ENCODE measurements at places on chromosomes 6 and 20.

DNA sequence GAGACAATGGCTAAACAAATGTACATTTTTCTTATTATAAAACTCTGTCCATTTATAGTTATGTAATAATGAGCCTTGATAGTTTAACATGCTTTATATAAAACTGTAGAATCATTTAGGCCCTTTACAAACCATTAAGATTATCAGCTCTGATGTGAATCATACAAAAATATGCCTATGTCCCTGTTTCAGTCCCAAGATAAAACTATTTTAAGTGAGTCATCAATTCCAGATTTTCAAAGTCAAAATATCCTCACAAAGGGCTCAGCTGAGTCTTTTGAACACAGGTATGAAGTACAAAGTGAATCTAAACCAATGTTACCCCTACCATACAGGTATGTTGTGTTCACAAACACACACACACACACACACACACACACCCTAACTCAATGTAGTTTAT, 88.0 kb downstream of the PTPRK start:
- DNase-seq, result no peak

- DNase-seq, result peak; percentile 14
These were observed 145.8 kb downstream of the PLCB4 start for GRCh38 chr20:9214685-9215084.

GRCh38 chr6:33450434-33450833, 3.9 kb upstream of the ZBTB9 start:
- no peak for DNase-seq

DNA sequence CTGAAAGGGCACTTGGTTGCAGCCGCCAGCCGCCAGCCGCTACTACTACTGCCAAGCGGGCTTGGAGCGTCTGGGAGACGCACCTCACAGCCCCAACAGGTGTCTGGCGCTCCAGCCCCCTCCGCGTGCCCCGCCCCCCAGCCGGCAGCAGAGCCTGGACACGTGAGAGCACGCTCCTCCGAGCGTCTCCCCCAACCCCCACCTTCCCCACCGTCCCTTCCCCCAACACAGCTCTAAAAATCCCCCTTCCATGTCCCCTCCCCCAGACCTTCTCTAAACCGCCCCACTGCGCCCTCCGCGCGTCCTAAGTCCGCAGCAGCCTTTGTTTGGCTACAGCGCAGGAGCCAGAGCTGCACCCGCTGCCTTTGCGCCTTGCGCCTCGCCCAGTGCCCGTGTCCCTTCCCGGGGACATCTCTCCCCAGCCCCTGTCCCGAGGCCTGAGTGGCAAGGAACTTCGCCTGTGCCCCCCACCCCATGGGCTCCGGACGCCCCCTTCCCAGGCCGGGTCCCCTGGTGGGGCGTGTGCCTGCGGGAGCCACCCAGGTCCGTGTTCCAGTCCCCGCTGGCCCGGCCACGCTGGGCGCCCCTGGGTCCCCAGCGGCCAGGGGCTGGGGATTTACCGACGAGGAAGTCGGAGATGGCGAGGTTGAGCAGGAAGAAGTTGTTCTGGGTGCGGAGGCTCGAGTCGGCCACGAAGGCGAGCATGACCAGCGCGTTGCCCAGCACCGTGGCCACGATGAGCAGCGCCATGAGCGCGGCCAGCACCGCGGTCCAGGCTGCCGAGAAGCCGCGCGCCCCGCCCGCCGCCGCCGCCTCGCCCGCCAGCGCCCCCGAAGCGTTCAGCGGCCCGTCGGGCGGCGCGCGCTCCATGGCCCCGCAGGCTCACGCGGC, 732 bp downstream of the HRH3 start:
- DNase-seq, result no peak

GRCh38 chr6:125415913-125416312, 114.1 kb upstream of the HDDC2 start:
- no peak for DNase-seq

DNA sequence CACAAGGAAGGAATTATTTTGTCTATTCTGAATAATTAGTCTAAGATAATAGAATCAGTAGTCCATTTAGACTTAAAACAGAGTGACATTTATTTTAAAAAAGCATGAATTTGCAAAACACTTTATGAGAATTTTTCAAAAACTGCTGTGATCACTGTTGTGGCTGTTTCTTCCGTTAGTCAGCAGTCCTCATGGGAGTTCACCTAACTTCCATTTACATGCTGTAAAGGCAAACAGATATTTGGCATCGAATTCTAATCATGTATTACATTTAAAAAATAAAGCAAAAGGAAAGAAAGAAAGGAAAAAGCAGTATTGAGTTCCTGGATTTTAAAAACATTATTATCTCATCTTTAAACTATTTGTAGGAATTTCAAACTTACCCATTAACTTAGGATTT, 111.8 kb downstream of the MTHFD1L start:
- no peak for DNase-seq

GRCh38 chr20:34143951-34144350, 31.9 kb upstream of the EIF2S2 start:
- DNase-seq, result no peak

GRCh38 chr6:148396926-148397325, 54.3 kb downstream of the SASH1 start:
- no peak for DNase-seq
